ENCODE measurements at places on chromosomes 2 and 18.

- peak; percentile 8 for DNase-seq
These were observed 33.3 kb downstream of the C2orf76 start for GRCh38 chr2:119333360-119333759.

- no peak for DNase-seq
These were observed 144.9 kb upstream of the MYCN start for GRCh38 chr2:15795426-15795825.

- no peak for DNase-seq
These were observed 11.3 kb downstream of the PTPRN start for GRCh38 chr2:219297766-219298456.

DNA sequence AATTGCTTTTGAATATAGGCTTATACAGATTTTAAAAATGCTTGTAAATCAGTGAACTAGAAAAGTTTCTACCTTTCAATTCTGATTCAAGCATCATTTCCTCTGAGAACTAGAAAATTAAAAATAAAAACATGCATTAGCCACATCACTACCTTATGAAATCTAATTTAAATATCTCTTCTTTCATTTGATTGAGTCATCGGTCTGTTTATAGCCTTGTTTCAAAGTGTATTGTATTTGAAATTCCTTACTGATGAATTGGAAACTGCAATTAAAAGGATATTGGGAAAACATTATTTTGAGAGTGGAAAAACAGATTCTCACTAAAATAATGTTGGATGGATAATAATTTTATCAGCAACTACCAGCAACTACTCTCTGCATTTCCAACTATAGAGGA is 717.7 kb upstream of the FAM98A start:
- no peak for DNase-seq

DNA sequence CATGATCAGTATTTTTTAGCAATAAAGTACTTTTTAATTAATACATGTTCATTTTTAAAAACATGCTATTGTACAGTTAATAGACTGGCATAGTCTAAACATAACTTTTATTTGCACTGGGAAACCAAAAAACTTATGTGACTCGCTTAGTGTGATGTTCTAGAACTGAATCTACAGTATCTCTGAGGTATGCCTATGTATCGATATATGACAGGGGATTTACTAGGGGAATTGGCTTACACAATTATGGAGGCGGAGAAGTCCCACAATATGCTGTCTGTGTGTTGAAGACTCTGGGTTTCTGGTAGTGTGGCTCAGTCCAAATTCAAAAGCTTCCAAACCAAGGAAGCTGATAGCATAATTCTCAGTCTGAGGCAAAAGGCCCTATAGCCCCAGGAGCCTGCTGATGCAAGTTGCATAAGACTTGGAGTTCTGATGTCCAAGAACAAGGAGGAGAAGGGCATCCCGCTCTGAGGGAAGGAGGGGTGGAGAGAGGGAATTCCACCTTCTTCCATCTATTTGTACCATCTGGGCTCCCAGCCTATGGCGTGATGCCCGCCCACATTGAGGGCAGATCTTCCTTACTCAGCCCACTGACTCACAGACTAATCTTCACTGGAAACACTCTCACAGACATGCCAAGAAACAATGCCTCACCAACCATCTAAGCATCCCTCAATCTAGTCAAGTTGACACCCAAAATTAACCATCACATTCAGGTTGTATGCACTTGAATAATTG is 27.5 kb downstream of the ZNF638 start:
- DNase-seq: peak; percentile 42
